ENCODE measurements at places on chromosomes 3 and 15.

DNA sequence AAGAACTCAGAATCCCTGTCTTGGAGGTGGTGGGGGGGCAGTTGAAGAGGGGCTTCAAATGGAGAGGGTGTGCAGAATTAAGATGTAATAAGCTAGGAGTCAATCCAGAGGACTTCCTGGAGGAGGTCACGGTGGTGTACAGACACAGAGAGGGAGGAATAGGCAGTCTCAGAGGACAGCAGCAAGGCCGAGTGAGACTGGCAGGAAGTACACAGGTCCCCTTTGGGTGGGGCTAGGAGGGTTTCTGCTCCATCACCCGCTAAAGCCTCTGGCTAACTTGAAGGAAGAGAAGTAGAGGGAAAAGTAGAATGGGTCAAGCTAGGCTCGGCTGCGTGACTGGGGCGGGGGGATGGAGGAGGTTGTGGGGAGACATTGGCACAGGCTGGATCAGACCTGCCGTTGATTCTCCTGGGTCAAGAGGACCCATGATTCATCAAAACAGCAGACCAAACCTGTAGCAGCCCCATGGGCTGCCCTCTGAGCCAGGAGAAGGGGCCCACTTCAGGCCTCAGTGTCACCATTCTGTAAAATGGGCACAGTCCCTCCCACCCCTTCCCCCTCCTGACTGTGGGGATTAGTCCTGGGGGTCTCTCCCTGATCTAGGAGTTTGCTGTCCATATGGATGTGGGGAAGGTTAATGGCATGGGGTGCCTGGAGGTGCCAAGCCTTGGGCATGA, 16.9 kb downstream of the CSPG4 start:
- no peak for DNase-seq

DNA sequence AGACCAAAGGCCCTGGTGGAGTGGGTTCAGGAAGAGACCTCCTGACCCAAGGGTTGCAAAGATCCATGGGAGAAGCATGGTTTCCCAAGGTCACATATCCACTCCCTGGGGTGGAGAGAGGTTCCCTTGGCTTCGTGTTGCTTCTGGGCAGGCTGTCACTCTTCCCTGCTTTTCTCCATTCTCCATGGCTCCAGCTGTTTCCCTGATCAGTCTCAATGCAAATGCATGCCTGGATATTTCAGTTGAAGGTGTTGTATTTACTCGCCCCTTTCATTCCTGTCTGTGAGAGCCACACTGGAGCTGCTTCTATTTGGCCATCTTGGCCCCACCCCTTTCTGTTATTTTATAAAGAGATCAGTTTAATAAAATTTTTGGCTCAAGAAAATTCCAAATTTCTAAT, 95.0 kb upstream of the PLSCR4 start:
- DNase-seq: no peak

GRCh38 chr3:190101320-190102011, 19.2 kb downstream of the P3H2 start:
- DNase-seq: peak; percentile 19

DNA sequence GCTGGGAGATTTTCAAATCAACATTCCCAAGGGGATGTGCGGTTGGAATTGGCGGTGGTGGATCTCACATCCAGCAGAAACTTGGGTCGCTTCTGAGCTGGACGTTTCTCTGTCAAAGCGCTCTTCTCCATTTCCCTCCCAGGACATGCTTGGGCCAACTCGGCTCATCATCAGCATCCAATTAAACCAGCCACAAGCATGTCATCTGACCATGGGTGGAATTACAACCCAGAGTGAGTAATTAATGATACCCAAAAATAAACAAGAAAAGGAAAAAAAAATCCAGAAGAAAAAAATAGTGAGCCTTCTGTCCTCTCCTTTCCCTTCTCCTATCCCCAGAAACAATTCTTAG, 111.2 kb downstream of the XXYLT1 start:
- DNase-seq: peak; percentile 77

GRCh38 chr15:85035980-85036379, 54.3 kb downstream of the PDE8A start:
- no peak for DNase-seq

DNA sequence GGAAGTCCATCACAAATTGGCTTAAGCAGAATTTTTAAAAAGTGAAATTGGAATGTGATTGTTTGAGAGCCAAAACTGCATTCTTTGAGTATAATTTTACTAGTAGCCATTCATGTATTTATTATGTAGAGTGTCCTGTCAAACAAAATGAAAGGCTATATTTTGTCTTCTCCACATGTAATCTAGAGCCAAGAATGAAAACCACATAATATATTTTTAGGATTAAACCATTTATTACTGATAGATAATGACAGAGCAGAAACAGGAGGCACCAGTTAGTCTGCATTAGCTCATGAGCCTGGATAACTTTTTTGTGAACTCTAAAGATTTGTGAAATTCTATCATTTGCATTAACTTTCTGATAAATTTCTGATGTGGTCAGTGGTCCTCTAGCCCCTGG, 130.2 kb downstream of the FILIP1L start:
- no peak for DNase-seq

DNA sequence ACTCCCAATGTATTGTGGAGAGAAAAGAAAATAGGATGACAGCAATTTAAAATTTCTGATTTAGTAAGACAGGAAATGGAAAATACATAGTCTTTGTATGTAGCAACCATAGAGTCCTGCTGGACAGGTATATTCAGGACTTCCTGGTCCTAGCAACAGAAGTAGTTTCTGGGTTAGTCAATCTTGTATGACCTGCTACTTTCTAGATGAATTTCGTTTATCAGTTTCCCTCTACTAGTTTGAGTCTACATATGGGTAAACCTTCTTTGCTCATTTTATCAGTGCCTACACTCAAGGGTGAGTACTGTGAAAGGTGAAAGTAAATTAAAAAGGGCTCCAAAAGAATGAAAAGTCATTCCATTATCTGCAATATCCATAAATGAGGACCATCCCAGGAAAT, 309.8 kb downstream of the UNC13C start:
- no peak for DNase-seq

GRCh38 chr3:26102376-26102775, 312.5 kb downstream of the OXSM start:
- DNase-seq: no peak

DNA sequence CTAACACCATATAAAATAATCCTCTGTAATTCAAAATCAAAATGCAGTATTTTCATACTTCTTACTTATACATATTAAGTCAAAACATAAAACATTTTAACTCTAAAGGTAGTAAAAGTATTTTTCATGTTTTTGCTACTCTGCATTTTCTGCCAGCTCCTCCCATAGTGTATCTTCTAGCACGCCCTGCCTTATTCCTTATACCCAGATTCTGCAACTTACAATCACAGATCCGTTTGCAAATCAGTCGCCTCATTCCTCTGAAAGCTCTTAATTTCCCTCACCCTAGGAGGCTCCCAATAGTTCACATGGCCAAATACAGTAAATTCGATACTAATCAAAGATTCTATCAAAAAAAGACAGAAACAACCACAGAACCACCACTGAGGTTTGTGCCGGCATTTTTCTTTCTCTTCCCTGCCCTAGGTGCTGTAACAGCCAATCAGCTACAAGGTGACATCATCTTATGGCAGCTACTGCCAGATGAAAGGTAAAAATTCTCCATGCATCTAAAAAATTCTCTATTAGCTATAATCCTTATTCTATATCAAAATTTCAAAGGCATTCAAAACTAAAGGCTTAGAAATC, 72.9 kb downstream of the CLASP2 start:
- DNase-seq: peak; percentile 45

GRCh38 chr3:11118181-11118682, 36.1 kb upstream of the HRH1 start:
- peak; percentile 85 for DNase-seq

GRCh38 chr15:67796196-67797127, 28.8 kb upstream of the SKOR1 start:
- DNase-seq: no peak

DNA sequence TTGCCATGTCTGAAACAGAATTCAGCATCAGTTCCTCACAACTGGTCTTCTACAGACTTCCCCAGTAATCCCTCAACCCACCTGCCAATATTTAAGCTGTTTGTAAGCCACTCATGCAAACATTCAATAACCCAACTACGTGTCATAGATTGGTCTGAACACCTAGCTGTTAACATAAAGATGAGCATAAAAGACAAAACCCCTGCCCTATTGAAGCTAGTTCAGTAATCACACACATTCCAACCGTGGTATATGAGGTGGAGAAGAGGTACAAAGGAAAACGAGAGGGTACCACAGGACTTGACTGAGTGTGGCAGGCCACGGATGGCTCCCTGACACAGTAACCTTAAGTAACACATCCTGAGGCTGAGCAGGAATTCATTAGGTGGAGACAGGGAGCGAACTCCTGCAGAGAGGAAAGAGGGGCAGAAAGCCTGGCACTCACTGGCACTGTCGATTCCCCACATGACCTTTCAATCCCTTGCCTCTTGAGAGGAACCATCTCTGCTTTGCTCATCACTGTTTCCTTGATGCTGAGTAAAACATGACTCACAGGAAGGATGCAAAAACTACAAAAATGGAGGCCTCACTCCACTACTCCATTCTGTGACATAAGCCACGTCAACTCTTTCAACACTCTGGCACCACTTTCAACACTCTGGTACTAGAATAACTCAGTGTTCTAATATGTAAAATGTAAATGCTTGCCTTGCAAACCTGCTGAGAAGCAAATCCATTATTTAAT, 31.3 kb downstream of the RPN1 start:
- DNase-seq: peak; percentile 53

DNA sequence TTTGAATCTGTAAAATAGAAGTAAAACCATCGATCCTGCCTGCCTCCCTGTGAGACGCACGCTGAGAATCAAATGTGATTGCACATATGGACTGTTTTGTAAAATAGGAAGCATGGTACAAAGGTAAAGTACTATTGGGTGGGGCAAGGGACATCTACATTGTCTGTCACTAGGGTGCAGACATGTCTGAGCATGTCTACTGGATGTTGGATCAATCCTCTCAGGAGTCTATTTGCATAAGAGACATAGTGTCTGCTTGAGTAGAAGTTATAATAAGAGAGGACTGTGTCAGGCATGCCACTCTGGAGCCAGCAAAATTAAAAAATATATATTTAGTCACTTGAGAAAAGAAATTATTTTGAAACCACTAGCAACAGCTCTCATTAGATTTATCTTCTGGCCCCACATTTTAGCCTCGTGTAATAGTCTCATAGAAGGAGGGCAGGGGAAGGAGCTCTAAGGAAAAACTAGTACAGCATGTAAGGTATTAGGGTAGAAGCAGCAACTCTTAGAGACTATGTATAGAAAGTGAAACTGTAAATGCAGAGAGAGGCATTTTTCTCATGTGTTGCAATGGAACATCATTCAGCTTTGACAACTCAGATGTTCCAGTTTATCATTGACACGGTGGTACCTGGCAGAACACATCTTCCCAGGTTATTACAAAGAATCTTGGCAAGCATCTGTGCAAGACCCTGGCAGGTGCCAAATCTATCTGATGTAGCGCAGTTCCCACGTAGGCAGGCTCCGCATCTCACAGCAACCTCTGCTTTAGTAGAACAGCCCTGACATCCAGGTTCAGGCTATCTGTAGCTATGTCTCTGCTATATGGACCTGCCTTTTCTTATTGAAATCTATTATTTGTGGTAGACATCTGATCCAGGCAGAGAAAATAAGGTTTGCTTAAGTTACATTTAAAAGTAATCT, 85.2 kb upstream of the CHL1 start:
- no peak for DNase-seq

DNA sequence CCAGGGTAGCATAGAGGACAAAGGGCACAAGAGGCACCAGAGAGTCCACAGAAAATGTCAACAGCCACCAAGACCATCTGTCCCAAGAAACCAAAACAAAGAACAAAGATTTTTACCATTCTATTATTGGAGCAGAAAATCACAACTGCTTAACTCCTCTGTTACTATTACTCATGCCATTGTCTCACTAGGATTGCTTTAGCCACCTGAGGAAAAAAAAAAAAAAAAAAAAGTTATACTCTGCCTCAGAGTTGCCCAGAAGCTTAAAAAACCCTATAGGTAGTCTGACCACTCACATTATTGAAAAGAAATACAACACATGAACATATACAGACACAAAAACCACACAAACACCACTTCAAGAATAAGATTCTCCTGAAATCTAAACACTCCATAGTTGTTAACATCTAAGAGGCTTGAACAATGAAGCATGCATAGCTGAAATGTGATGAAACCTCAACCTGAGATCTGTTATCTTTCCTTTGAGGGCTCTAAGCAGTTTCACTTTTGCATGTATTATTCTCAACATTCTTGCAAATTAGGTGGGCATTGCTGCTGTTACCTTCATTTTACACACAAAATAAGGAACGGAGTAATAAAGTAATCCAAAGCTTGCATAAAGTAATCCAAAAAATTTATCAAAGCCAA, 85.4 kb downstream of the IGSF11 start:
- DNase-seq: no peak

- DNase-seq: peak; percentile 14
These were observed 419.9 kb upstream of the RARB start for GRCh38 chr3:25007974-25008658.

DNA sequence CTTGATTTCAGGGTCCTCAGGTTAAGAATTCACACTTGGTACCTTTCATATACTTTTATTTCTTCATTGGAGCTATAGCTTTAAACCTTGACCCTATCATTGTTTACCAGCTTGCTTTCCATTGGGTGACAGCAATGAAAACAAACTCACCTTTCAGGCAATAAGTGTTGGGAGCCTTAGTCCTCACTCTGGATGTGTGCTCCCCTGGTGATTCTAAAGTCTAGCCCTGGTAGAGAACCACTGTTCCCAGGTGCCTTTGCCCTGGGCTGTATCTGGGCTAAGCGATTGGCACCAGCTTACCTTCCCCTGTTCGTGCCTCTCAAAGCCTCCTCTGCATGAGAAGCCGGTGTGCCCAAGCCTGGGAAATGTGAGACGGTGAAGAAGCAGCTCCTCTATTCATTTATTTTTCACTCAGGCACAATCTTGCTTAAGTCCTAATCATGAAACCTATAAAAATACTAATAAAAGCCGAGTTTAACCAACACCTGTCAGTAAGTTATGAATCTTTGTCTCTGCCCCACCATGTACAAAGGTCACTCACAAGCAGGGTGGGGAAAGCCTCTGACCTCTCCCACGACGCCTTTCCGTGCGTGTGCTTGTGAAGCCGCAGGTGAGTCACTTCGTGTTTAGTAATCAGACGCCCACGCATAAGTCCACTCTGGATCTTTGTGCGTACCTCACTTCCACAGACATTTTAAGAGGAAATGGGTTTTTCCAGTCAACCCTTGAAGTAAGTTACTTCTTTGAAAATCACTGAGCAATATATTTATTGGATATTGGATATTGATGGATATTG, 12.8 kb upstream of the ARRDC4 start:
- DNase-seq: no peak

DNA sequence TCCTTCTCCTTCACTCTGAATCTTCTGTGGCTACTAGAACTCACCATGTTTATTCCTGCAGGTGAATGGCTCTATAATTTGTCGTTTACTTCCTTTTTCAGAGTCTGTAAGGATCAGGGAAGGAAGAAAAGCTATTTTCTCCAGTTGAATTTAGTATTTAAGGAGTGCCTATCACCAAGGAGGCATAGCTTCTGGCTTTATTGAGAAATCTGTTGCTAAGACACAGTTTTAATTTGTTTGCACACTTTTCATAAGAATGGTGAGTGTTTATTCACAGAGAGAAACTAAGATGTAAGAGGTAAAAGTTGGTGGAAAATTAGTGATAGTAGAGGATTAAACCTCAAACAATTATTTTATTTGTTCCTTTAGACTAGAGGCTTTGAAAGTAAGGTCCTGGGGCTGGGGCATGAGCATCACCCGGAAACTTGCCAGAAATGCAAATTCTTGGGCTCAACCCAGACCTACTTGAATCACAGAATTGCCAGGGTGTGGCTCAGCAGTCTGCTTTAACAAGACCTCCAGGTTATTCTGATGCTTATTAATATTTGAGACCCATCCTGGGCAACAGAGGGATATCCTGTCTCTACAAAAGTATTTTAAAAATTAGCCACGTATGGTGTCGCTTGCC, 461.3 kb downstream of the AGBL1 start:
- no peak for DNase-seq
